Femur (tissue), 1 donor: ENCODE measurements at places on chromosomes 2 and 18.
A peak's percentile ranks its signal among the peaks of the same experiment; 100 is the strongest.

DNA sequence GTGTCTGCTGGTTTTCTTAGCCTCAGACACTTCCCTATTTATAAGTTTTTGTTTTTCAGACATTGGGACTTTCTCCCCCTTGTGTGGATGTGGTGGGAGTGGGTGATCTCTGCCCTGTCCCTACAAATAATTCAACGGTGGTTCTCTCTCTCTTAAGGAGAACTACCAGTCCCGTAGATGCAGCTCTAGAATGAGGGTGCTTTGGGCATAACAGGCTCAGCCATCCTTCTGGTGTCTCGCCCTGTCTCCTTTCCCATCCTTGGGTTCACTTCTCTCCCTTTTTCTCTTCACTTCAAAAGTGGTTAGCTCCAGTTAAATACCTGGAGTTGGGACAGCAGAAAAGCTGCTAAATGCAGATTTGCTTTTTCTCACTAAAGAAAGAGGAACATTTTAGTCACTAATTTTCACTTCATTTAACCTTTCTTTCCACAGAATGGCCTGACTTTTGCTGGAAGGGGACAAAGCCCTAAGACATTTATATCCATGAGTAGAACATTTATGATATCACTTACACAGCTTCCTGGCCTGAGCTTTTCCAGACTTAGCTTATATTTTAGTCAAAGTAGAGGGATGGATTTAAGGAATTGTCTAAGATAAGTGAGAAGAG lies 121.2 kb upstream of the CXCR4 start:
- no peak for DNase-seq

GRCh38 chr2:132478461-132479105 lies 62.0 kb downstream of the GPR39 start:
- no peak for DNase-seq

DNA sequence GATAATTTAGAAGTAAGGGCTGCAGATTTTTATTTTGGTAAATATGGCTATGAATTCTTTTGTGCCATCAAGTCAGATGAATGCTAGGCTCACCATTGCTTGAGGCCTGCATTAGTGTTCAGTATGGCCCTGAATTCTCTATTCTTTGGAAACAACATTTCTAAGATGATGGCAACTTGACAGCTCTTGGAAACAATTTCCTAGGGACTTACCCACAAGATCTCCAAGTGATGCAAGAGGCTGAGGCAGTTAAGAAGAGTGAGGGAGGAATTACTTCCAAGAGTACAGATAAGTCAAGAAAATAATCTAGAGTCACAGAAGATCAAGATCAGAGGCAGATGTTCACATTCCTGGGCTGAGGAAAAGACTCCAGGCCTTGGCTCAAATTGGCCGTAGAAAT lies 129.1 kb downstream of the NRP2 start:
- no peak for DNase-seq

GRCh38 chr2:239152916-239153305 lies 247.9 kb downstream of the HDAC4 start:
- peak; percentile 9 for DNase-seq

DNA sequence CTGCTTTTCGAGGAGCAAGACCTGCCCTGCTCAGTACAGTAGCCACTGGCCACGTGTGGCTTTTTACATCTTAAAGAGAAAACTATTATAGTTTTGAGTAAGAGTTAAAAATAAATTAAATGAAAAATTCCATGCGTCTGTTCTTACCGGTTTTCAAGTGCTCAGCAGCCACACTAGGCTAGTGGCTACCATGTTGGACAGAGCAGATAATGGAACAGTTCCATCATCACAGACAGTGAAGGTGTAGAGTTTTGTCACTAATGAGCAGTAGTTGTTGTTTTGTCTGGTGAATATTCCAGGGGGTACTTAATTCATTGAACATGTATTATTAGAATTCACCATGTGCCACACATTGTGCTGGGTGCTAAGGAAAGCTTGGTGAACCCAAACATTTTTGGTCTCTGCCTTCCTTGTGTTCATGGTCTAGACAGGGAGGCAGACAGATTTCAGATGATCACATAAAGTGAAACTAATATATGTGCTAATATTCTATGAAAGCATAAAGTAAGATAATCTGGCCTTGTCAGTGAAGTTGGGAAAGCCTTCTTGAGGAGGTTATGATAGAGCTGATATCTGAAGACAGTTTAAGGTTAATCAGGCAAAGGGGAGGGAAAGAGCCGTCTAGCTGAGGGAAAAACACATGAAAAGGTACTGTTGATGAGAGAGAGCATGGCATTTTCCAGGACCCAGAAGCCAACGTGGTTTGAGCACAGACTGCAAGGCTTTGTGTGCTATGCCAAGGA lies 1.4 kb downstream of the ALMS1 start:
- DNase-seq: no peak

DNA sequence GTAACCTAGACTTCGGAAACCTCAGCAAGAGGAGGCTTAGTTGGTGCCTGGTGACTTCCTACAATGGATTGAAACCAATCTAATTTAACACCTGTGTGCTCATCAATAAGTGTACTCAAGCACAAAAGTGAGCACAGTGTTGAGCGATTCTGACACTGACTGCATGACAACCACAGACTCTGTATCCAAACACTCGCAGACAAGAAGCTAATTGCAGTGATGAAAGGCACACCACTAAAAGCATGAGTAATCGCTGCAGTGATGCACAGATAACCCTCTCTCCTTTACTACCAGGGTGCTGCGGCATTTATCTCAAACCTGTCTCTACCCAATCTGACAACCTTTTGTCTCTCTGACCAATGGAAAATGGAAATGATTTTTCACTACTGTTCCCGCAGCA lies 168.1 kb downstream of the AFF3 start:
- no peak for DNase-seq

GRCh38 chr2:33268246-33268831 lies 208.1 kb upstream of the RASGRP3 start:
- DNase-seq: no peak

GRCh38 chr2:231052494-231053451 lies 3.9 kb upstream of the PSMD1 start:
- DNase-seq: peak; percentile 87

DNA sequence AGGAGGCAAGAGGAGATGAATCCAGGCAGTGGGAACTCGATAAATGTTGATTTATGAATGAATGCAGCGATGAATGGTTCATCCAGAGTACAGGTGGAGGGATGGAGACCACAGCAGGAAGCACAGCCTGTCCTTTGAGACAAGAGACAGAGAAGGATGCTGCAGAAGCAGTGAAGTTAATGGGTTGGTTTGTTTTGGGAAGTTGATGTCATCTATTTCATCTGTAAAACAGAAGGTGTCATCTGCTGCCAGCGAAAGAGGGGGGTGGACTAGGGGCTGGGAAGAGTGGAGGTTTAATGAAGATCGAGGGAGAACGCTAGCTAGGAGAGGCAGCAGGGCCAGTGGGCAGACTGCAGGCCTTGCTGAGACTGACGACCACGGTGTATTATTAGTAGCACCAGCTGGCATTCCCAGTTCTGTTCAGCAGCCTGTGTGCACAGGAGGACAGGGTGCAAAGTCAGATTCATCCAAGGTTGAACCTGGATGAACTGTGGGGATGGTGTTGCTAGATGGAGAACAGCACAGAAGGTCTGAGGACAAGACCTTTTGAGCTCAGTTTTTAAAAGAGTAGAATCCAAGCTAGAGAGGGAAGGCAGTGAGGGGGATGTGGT lies 120.3 kb upstream of the CAPN13 start:
- DNase-seq: peak; percentile 27

DNA sequence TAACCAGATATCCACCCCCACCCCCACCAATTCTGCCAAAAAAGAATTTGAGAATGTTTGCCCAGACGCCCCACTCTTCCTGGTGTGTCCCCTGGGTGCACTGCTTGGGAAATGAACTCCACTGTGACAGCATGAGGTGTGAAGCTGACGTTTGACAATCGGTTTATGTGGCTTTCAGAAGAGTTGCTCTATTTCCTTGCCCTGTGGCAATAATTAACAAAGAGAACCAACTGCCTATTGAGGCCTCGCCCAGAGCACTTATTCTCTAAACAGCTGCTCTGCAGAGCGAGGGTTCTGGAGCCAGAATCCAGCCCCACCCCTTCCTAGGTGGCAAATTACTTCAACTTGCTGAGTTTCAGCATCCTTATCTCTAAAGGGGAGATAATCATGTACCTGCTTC lies 115.8 kb upstream of the SIX3 start:
- no peak for DNase-seq

- no peak for DNase-seq
Measured at GRCh38 chr18:47283476-47283875, 32.0 kb upstream of the SKOR2 start.

DNA sequence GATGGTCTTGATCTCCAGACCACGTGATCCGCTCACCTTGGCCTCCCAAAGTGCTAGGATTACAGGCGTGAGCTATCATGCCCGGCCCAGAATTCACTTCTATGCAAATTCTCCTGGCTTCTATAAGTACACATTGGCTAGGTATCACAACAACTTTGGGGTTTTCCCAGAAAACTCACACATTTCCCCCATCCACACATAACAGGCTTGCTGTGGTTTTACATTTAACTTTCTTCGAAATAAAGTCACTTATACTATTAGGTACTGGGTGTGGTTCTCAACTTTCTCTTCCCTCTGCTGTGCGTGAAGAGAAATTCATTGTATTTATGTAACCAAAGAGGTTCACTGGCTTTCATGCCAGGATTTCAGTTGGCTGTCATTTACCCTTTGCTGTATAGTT lies 439.4 kb upstream of the CWC22 start:
- DNase-seq: no peak

- peak; percentile 94 for DNase-seq
Measured at GRCh38 chr2:235493775-235494715, at the start of gene AGAP1. TSS of gene AGAP1 (plus strand) at chr2:235494043.

GRCh38 chr2:17752892-17753802 lies 463 bp downstream of the SMC6 start:
- DNase-seq: peak; percentile 66

DNA sequence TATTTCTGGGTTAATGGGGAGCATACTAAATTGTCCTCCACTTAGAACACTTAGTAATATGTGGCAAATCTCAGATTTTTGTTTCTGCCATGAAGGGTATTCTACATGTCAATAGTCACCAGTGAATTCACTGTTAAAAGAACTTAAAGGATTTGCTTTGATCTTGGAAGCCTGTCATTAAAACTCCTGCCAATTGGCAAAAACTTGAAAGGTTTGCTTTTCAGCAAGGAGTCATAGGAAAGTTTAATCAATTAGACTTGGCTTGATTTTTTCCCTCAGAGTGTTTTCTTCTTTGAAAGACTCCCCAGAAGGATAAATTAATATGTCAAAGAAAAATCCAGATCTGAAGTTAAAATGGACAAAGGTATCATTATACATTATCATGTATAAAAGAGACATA lies 671.9 kb upstream of the PKDCC start:
- DNase-seq: no peak

GRCh38 chr2:182115258-182115657 lies 129.6 kb downstream of the PPP1R1C start:
- DNase-seq: no peak

DNA sequence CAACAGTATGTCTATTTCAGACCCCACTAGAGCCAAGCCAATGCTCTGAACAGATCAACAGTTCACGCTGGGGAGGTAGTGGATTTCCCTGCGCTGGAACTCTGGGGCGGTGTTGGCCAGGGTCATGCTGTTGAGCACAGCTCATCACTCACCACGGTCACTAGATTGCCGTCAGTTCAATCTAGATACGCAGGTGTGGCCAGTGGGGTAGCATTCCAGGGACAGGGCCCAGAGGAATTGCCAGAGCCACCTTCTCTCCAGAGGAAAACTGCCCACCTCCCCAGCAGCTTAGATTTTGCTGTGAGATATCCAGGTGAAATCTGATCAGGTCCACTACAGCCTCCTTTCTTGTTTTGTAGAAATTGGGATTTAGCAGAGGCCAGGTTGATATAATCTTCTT lies 101.8 kb downstream of the SOX11 start:
- DNase-seq: no peak

GRCh38 chr2:120703330-120703994 lies 32.2 kb upstream of the GLI2 start:
- no peak for DNase-seq

DNA sequence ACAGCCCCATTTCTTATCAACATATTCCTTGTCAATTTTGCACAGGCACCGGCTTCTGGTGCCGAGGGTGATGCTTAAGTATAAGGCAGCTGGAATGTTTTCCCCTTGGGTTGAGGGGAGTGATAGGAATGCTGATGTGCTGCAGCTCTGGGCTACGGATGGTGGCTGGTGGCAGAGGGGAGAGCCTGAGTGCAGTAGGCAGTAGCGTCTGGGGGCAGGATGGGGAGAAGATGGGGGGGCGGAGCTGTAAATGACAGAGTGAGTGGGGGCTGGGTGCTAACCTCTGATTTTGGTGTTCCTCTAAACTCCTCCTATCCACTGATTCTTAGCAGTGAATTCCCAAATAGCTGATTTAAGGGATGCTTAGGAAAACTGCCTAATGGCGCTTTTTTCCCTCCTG lies 20.7 kb downstream of the TMEM178A start:
- DNase-seq: no peak

DNA sequence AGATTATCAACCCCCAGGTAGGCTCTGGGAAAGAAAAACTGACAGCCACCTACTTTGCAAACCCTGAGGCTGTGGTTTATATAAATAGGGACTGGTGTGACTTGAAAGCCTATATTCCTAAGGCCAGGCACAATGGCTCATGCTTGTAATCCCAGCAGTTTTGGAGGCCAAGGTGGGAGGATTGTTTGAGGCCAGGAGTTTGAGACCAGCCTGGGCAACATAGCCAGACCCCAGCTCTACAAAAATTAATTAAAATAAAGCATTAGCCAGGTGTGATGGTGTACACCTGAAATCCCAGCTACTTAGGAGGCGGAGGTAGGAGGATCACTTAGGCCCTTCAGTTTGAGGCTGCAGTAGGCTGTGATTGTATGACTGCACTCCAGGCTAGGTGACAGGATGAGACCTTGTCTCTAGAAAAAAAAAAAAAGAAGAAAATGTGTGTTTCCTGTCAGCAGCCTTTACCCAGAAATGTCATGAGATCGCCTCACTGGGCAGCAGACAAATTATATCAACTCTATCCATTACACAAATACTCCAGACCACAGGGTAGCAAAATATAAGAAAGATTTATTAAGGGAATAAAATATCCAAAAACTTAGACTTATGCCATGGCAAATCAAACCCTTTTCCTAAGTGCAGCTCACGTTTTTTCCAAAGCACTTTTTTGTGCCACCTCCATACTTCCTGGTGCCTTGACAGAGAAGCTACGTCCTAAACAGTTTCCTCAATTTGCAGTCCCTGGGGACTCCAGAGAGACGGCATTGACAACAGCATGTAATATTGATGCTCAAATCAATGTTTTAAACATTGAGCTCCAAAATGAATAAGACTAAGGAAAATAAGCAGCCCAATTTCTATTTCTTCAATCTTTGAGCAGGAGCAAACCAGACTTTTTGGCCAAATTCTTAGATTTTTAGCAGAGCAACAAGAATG lies 190.8 kb upstream of the NDUFV2 start:
- no peak for DNase-seq
